ENCODE measurements at places on chromosomes 1 and 21. TPM values are rescaled to one million over a fixed set of nuclear protein-coding genes. Genes with fewer than 3 reads are reported as not detected.

MMP23B gene
- 0.93 TPM for total RNA-seq

GRCh38 chr1:116503546-116504307 is 67.1 kb downstream of the CD58 start:
- H3K36me3 ChIP-seq, result peaks cover 20% of the 10 kb centered on the region
- no peaks in the 10 kb centered on the region for H3K27me3 ChIP-seq
- DNase-seq, result no peak
- peak overlapping the region; percentile 12 for H3K4me3 ChIP-seq

GRCh38 chr1:228497817-228498216 is 10.6 kb downstream of the RNF187 start:
- peaks cover 49% of the 10 kb centered on the region for H3K36me3 ChIP-seq
- no peak overlapping the region for H3K27ac ChIP-seq
- H3K27me3 ChIP-seq, result no peaks in the 10 kb centered on the region
- no peak overlapping the region for H3K4me3 ChIP-seq

- peaks cover 5% of the 10 kb centered on the region for H3K36me3 ChIP-seq
- H3K4me1 ChIP-seq, result peaks cover 25% of the 10 kb centered on the region
- H3K27ac ChIP-seq, result no peak overlapping the region
- DNase-seq, result no peak
- no peak overlapping the region for H3K4me3 ChIP-seq
Observed at GRCh38 chr1:172277275-172277674, 143.2 kb upstream of the C1orf105 start.

OLIG2 gene
- not detected for total RNA-seq

GRCh38 chr1:211865180-211865579 is 34.6 kb upstream of the LPGAT1 start:
- no peak for DNase-seq
- peaks cover 4% of the 10 kb centered on the region for H3K36me3 ChIP-seq
- H3K4me1 ChIP-seq, result peaks cover 7% of the 10 kb centered on the region
- H3K4me3 ChIP-seq, result no peak overlapping the region
- no peak overlapping the region for H3K27ac ChIP-seq
- H3K27me3 ChIP-seq, result peaks cover 32% of the 10 kb centered on the region

DNA sequence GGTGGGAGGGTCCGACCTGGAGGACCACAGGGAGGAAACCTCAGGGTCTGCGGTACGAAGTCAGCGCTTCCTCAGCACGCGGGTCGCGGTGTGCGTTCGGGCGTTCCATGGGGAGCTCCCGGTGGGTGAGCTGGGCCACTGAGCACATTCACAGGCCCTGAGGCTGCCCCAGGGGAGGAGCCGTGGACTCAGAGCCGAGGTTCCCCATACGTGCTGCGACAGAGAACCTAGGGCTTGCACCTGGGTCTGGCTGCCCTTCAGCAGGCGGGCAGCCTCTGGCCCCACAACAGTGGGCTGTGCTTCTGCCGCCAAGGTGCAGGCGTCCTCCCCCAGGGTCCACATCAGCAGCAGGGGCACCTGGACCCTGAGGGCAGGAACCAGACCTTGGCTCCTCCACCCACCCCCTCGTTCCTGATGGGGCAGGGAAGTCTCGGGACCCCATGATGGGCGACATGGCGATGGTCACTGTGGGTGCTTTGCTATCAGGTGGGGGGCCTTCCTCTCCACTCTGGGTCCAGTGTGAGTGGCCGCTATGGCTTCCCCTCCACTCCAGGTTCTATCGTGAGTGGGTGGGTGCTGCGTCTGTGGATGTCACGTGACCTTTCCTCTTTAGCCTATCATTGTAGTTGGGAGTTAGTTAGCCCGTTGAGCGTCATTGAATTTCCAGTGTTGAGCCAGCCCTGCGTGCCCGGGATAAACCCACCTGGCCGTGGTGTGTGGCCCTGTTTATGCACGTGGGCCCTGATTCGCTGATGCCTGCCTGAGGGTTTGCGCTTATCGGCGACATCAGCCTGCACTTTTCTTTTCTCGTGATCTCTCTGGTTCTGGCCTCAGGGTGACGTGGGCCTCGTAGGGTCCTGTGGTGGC is 27.9 kb downstream of the FTCD start:
- H3K4me1 ChIP-seq, result no peaks in the 10 kb centered on the region
- DNase-seq, result no peak
- H3K4me3 ChIP-seq, result no peak overlapping the region
- no peaks in the 10 kb centered on the region for H3K36me3 ChIP-seq
- H3K27me3 ChIP-seq, result no peaks in the 10 kb centered on the region
- H3K27ac ChIP-seq, result no peak overlapping the region

MAN1C1 gene
- total RNA-seq, result 0.83 TPM

GRCh38 chr1:96358057-96358456 is 363.5 kb upstream of the PTBP2 start:
- peaks cover 3% of the 10 kb centered on the region for H3K36me3 ChIP-seq
- no peak overlapping the region for H3K27ac ChIP-seq
- no peaks in the 10 kb centered on the region for H3K27me3 ChIP-seq
- H3K4me3 ChIP-seq, result no peak overlapping the region
- H3K4me1 ChIP-seq, result peaks cover 11% of the 10 kb centered on the region

DNA sequence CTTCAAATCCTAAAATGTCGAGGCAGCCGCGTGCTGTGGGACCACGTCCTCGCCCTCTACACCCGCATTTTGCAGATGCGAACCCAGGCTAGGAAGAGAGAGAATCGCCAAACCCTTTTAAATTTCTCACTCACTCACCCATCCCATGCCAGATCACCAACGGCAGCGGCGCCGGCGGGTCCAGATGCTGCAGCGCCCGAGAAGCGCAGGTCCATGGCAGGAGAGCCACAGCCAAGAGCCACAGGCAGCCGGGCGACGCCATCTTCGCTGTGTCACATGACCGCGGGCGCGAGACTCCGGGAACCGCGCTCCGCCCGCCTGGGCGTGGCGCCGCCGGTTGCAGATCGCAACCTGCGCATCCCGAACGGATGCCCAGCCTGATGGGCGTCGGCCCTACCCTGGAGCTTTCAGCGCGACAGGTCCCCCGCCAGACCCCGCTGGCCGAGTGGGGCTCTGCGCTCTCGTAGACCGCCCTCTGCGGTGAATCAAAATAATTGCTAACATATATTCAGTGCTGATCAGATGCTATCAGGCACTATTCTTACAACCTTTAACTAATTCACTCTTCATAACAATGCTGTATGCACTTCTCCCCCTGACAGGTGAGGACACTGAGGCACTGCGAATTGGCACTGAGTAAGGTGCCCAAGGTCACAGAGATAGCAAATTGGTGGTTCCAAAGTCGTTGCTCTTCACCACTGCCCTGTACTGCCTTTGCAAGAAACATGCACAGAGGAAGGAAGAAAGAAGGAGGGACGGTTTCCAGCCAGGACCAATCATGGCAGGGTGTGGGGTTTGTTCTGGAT is at the start of gene PPT1:
Gene PPT1, minus strand, starts transcription at position 276 of the 806 bp plus-strand sequence. Its CDS starts 14 bp downstream, at position 262.
- DNase-seq, result peak; percentile 79
- H3K27ac ChIP-seq, result peak within 1 kb of the TSS; percentile 96
- peaks cover 24% of the 10 kb centered on the region for H3K36me3 ChIP-seq
- peaks cover 42% of the 10 kb centered on the region for H3K4me1 ChIP-seq
- peak within 1 kb of the TSS; percentile 97 for H3K4me3 ChIP-seq

GRCh38 chr1:235075048-235075776 is 53.4 kb downstream of the TOMM20 start:
- peaks cover 6% of the 10 kb centered on the region for H3K36me3 ChIP-seq
- peak overlapping the region; percentile 99 for H3K27ac ChIP-seq
- H3K4me1 ChIP-seq, result peaks cover 43% of the 10 kb centered on the region
- peak; percentile 34 for DNase-seq

- H3K27ac ChIP-seq, result no peak overlapping the region
- H3K4me1 ChIP-seq, result no peaks in the 10 kb centered on the region
- no peaks in the 10 kb centered on the region for H3K36me3 ChIP-seq
Observed at GRCh38 chr1:87575528-87575927, 246.8 kb downstream of the LMO4 start.

GRCh38 chr21:25494804-25495203 is 112.5 kb downstream of the MRPL39 start:
- no peak overlapping the region for H3K4me3 ChIP-seq
- H3K27me3 ChIP-seq, result no peaks in the 10 kb centered on the region

COL11A1 gene
- total RNA-seq, result not detected

DNA sequence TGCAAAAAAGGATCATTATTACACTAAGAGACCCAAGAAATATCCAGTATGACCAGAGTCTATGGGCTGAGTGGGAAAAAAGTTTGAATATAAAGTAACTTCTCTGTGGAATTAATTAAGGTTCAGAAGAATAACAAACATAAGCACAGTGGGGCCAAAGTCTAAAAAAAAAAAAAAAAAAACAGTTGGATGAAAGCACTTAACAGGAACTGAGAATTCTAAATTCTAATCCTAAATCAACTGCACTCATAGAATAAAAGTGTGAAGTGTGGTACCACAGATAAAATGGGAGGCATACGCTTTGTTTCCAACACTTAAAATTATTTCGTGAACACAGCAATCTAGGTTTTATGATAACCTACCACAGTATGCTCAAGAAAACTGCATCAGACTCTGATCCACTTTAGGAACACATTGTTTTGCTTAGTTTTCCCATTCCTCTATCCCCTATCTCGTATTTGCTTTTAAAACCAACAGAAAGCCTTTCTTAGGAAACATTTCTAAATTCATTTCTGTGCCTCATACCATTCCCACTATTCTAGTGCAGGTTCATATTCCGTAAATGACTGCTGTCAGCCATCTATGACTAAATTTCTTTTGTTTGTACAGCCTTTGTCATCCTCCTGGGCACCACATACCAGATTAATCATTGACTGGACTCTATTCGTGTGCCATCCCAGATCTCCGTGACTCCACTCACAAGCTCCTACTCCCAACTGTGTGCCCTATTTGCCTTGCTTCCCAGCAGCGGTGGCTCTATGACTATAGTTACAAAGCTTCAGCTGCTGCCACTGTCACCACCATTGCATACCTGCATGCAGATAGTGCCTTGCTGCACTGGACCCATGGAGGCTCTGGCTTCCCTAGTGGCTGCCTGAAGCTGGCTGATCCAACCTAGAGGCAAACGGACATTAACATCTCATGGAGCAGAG is 24.9 kb downstream of the CHML start:
- no peaks in the 10 kb centered on the region for H3K36me3 ChIP-seq
- H3K4me3 ChIP-seq, result no peak overlapping the region
- DNase-seq, result no peak
- no peak overlapping the region for H3K27ac ChIP-seq
- H3K4me1 ChIP-seq, result peaks cover 19% of the 10 kb centered on the region

GRCh38 chr1:211986628-211987254 is 48.6 kb downstream of the INTS7 start:
- H3K36me3 ChIP-seq, result peaks cover 34% of the 10 kb centered on the region
- H3K4me1 ChIP-seq, result peaks cover 25% of the 10 kb centered on the region
- H3K27ac ChIP-seq, result no peak overlapping the region
- no peak overlapping the region for H3K4me3 ChIP-seq
- no peaks in the 10 kb centered on the region for H3K27me3 ChIP-seq

DNA sequence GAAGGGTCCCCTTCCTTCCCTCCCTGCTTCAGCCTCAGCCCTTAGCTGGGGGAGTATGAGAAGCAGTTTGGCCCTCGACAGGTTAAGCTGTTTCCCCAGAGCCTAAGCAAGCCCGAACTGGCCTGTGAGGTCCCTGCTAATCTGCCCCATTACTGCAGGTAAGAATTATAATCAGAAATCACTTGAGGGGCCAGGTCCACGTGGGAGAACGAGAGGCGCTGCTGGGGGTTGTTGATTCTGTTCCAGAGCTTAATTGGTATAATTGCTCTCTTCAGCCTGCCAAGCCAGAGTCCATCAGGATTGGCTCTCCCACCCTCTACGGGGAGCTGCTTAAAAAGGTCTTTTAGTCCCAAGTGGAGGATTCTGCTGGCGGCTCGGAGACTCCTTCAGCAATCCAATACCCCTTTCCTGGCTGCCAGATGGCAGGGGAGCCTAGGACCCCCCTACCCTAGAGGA is 70.8 kb downstream of the UBE2T start:
- no peak overlapping the region for H3K27ac ChIP-seq
- H3K36me3 ChIP-seq, result no peaks in the 10 kb centered on the region
- no peak overlapping the region for H3K4me3 ChIP-seq
- no peaks in the 10 kb centered on the region for H3K4me1 ChIP-seq

DNA sequence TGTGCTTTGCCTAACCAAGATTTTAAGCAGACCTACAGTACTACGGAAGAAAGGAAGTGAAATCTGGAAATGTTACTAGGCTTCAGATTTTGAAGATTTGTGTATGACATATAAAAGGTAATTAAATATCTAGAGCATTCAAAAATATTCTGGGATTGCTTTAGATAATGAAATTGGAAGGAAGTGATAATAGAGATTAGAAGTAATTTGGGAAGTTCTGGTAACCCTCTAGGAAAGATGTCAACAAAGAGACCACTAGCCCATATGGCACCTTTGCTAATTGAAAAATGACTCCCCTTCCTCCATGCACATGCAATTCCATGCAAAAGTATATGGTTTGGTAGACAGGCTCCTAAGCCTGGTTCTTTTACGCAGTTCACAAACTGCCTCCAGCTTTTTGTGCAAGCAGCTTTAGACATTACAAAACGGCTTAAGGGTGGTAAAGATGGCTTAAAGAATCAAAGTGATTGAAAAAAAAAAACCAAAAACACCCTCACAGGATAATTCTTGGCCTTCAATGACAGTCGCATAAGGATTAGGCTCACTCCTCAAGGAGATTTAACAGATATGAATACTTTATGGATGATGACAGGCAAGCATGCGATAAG is 81.8 kb downstream of the LRRC7 start:
- no peak overlapping the region for H3K27ac ChIP-seq
- H3K4me1 ChIP-seq, result no peaks in the 10 kb centered on the region
- H3K4me3 ChIP-seq, result no peak overlapping the region
- H3K36me3 ChIP-seq, result no peaks in the 10 kb centered on the region
- H3K27me3 ChIP-seq, result no peaks in the 10 kb centered on the region
- no peak for DNase-seq

TCHH gene
- not detected for total RNA-seq

GRCh38 chr21:36923270-36923669 is 43.2 kb downstream of the HLCS start:
- peaks cover 2% of the 10 kb centered on the region for H3K36me3 ChIP-seq
- no peak overlapping the region for H3K27ac ChIP-seq
- H3K4me1 ChIP-seq, result peaks cover 9% of the 10 kb centered on the region
- H3K4me3 ChIP-seq, result no peak overlapping the region
- no peaks in the 10 kb centered on the region for H3K27me3 ChIP-seq
- DNase-seq, result no peak

GRCh38 chr1:35448344-35448801 is 108.8 kb downstream of the KIAA0319L start:
- DNase-seq, result no peak
- no peak overlapping the region for H3K4me3 ChIP-seq
- H3K27ac ChIP-seq, result no peak overlapping the region
- H3K36me3 ChIP-seq, result peaks cover 33% of the 10 kb centered on the region

GRCh38 chr1:234571702-234572101 is 38.3 kb downstream of the IRF2BP2 start:
- H3K36me3 ChIP-seq, result peaks cover 2% of the 10 kb centered on the region
- no peak overlapping the region for H3K27ac ChIP-seq
- no peaks in the 10 kb centered on the region for H3K27me3 ChIP-seq
- peaks cover 6% of the 10 kb centered on the region for H3K4me1 ChIP-seq

- no peaks in the 10 kb centered on the region for H3K4me1 ChIP-seq
- H3K27me3 ChIP-seq, result peaks cover 29% of the 10 kb centered on the region
- no peaks in the 10 kb centered on the region for H3K36me3 ChIP-seq
- H3K4me3 ChIP-seq, result no peak overlapping the region
- DNase-seq, result no peak
Observed at GRCh38 chr1:24117722-24118409, 5.9 kb upstream of the MYOM3 start.

INSRR gene
- 0.78 TPM for total RNA-seq
